SJCRH30 (cell line): ENCODE measurements at places on chromosomes 2 and 18. TPM values are rescaled to one million over a fixed set of nuclear protein-coding genes. Genes with fewer than 3 reads are reported as not detected.

Gene COL3A1
- total RNA-seq, result 19.2 and 19.3 TPM in 2 replicates

Gene PDE6D
- total RNA-seq, result 18.3 and 20.0 TPM in 2 replicates

Gene XIRP2
- total RNA-seq, result 0.24 and 0.28 TPM in 2 replicates

Gene ID2
- total RNA-seq, result 15.8 and 17.6 TPM in 2 replicates

GRCh38 chr18:41850781-41851180 is 104.3 kb upstream of the PIK3C3 start:
- DNase-seq, result no peak

- no peak for DNase-seq
Observed at GRCh38 chr2:217864963-217865772, 137.6 kb downstream of the TNS1 start.

- no peak for DNase-seq
Observed at GRCh38 chr2:58063641-58064040, 17.0 kb downstream of the VRK2 start.

GRCh38 chr2:70978341-70979179 is at the start of gene ANKRD53:
ANKRD53 (plus strand) TSS chr2:70978630; CDS start chr2:70978646, 16 bp downstream.
- DNase-seq, result no peak

GRCh38 chr2:111117598-111118480 is 2.9 kb upstream of the BCL2L11 start:
- DNase-seq, result no peak

- DNase-seq, result no peak
Observed at GRCh38 chr18:58370612-58371011, 258.3 kb downstream of the ALPK2 start.

DNA sequence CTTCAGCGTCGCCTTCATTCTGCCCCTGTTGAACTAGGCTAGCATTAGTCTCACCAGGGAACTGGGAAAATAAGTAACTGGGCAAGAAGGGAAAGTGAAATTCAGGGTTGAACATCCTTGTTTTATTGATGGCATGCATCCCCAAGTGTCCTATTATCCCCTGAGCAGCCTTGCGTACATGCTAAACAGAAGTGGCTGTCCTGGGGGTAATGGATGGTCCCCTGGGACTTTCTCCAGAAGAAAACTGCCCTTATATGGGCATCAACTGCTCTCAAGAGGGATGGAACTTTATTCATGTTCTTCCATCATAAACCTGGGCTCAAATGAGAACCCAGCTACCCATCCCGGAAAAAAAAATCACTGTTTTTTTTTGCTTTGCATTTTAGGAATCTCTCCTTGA is 11.8 kb upstream of the SMIM21 start:
- DNase-seq, result no peak

DNA sequence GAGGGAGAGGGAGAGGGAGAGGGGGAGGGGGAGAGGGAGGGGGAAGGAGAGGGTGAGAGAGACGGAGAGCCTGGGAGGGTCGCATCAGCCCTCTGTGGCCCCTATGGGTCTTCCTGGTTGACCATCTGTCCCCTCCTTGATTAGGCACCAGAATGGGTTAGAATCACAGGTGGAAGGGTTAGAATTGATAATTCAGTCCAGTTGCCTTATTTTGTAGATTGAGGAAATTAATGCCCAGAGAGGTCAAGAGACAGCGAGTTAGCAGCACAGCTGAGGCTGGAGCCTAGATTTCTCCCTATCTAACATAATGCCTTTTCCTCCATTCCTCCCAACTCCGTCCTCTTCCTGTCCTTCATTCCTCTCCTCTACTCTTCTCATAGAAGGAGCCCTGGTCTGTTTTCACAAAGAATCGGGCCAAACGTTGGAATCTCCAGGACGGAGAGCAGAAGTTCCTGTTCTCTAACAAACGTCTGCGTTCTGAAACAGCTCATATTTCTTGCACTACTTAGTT is 338 bp upstream of the THUMPD2 start:
- no peak for DNase-seq

DNA sequence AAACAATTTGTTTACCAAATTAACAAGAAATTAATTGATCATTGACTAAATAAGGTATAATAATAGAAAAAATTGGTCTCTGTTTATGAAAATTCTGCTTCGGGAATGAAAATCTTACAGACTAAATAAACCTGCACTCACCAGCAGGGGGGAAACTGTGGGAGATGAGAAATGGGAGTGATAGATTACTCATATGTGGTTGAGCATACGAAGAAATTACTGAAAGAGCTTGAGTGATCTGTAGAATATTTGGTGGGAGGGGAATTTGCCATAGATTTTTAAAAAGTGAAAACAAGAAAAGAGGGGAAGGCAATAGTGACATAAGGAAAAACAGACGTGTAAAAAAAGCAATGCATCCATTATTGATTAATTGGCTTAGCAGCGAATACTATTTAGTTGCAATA is 2.2 kb downstream of the HMSD start:
- DNase-seq, result no peak

DNA sequence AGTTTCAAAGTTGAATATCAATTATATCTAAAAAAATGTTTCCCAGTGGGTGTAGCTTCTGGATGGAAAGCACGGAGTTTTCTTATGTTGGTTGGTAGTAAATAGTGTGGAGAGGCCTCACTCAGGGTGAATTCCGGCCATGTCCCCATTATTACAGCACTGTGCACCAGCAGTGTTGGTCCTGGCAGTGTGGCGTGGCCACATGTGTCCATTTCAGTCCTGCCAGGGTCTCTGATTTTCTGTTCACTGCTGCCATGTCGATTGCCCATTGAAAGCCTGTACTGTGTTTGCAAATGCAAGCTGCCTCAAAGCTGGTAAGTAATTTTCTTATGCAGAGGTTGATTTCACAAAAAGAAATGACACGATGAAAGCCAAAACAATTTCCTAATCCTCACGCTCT is 386.2 kb downstream of the GALR1 start:
- no peak for DNase-seq

- no peak for DNase-seq
Observed at GRCh38 chr2:219851801-219852481, 224.5 kb downstream of the SLC4A3 start.

DNA sequence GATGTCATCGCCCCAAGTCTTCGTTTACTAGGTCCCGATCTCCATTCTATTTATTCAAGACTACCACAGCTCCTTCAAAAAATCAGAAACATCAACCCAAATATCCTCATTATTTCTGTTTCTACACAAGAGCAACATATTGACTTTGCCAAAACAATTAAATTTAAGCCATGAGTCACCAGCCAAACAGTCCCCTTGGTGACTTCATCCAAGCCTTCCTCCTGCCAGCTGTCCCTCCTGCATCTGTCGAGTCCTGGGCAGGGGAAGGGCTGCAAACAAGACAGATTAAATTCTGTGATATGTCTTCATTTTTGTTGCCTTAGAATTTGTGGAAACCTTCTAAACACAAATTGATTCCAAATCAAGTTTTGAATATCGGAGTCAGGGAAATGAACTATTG is 110.3 kb downstream of the SP3 start:
- DNase-seq, result peak; percentile 84

DNA sequence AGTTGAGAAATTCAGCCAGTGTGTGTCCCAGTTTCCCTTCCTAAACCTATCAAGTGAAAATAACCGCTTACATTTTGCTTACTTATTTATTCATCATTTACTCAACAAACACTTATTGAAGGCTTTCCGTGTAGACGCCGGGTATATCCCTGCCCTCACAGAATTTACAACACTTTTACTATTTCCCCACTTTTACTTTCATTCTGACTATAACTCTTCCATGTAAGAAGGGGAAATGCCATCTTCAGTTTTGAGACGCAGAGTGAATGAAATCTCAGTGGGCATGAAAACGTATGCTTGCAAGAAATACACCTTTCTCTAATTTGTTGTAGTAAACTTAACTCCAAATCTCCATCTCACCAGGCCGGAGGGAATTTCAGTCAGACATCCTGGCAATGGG is 251.0 kb upstream of the CHAC2 start:
- DNase-seq, result no peak

DNA sequence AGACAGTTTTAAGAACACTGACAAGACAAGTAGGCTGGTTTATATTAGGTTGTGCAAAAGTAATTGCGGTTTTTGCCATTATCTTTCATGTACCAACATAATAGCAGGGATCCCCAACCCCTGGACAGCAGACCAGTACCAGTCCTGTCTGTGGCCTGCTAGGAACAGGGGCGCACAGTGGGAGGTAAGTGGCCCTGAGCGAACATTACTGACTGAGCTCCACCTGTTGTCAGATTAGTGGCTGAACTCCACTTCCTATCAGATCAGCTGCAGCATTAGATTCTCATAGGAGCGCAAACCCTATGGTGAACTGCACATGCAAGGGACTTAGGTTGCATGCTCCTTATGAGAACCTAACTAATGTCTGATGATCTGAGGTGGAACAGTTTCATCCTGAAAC is 921.9 kb downstream of the CCDC85A start:
- DNase-seq, result peak; percentile 65

DNA sequence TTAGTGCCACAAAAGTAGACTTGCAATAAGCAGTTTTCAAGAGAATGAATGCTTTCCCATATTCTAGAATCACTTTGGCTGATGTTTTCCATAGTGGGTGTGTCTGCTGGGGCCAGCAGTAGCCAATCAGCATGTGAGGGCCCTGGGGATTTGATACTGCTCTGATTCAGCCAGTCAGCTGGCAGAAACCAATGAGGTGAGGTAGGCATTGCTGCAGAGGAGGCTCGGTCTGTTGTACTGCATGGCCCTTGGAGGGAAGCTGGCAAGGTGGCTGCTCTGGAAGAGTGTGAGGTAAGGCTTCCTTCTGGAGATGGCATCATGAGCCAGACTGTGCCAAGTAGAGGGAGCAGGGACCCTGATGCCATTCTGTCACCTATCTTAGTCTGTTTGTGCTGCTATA is 22.7 kb downstream of the TMEM87B start:
- DNase-seq, result peak; percentile 17

DNA sequence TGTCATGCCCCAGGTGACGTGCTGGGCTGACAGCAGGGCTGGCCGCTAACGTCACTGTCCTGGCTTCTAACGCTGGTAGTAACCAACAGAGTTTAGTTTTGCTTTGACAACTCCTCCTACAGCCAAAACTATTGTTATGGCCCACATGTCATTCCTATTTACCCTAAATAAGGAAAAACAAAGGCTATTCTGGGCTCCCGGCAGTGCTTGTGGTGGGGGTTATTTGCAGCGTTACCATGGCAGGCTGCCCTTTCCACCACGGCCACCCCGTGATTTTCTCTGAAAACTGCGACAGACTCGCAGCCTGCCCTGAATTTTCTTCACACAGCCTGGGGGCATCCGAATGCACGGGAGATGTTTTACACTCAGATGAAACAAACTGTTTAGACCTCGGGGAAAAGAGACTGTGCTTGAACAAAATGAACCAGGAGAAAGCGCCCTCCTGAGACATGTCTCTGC is 115.2 kb downstream of the FAM210A start:
- no peak for DNase-seq

GRCh38 chr18:24002479-24002878 is 12.1 kb upstream of the TTC39C start:
- no peak for DNase-seq

DNA sequence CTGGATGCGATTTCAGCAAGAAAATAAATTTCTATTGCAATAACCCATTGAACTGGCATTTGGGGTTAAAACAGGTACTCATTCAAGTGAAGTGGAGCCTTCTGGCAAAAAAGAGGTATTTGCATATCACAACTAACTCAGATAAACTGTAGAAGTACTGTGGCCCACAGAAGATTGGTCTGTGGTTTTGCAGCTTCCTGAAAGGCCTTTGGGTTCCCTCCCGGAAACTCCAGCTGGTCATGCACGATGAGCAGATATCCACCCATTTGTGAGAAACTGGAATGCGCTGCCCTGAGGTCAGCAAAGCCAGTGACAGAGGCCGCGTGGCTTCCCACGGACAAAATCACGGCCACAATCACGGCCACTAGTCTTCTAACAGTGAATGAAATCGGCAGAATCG is 106.3 kb downstream of the EPHA4 start:
- no peak for DNase-seq

DNA sequence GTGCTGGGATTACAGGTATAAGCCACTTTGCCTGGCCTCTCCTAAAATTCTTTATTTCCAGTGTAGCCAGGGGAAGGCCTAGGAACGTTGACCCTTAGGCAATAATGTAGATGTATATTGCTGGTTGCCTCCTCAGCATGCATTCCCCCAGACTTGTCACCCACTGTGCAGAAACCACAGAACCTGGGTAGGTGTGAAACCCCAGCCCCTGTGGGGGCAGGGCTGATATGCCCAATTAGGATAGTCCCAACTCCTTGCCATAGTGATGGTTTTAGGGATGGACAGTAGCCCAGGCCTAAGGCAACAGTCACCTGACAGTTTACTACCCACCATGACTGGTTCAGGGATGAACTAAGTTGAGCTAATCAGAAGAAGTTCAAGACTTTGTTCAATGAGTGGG is 57.7 kb downstream of the TMEM247 start:
- DNase-seq, result no peak

DNA sequence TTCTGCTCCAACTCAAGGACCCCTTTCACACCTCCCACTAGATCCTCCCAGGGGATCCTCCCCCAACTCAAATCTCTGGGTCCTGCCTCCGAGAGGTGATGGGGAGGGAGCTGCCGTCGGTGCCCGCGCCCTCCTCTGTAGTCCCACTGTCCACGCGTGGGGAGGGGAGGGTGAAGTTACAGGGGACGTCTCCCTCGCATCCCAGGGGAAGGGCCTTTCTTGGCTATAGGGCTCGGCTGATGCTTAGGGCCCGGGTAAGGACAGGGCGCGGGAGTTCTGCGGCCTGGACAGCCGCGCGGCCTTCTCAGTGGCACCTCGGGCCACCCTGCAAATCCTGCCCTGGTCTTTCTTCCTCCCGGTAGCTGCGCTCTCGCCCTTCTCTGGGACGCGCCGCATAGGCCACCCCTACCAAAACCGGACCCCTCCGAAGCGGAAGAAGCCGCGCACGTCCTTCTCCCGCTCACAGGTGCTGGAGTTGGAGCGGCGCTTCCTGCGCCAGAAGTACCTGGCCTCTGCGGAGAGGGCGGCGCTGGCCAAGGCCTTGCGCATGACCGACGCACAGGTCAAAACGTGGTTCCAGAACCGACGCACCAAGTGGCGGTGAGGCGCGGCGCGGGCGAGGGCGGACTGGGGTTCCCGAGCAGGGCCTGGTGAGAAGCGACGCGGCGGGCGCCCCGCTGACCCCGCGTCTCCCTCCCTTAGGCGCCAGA is 1.2 kb downstream of the TLX2 start:
- DNase-seq, result no peak

DNA sequence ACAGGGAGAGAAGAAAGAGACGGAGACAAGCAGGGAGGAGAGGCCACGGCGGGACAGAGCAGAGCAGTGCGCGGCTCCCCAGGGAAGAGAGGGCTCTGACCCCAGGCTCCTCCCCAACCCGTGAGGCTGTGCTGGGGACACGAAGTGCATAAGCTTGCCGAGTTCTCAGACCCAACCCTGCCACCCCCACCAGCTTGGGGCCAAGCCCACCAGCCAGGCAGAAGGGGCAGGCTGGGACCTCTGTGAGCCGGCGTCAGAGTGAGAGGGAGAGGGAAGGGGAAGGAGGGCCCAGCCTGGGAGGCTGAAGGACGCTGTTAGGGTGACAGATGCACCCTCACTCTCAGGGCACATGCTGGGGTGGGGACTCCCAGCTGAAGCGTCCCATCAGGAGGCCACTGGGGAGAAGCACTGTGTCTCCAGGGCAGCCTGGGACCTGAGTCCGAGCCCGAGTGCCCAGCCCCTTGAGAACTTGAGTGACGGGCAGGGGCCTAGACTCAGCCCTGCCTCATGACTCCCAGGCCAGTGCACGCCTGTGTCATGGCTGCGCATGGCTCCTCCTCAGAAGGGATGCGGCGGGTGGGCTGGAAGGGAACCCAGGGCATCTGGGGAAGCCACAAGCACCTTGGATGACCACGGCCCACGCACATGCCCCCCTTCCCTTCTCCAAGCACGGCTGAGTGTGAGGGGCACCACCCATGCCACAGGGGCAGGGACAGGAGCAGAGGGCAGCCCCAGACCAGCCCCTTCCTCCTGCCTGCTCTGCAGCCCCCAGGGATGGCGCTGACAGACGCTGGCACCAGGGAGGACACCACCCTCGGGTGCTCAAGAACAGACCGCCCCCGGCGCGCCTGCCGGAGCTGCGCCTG is 31.0 kb downstream of the MTERF4 start:
- no peak for DNase-seq
